Activated T-helper 2 cell treated with anti-CD3 and anti-CD28 coated beads, Interferon-gamma antibody, Interleukin-2, Interleukin-4, amounts not matched to agents 10 μg/mL and 5 μg/mL and 100 μg/mL, durations not matched to agents 14 hours and 24 hours and 36 hours (primary cell): ENCODE measurements at places on chromosomes 1 and 21. TPM values are rescaled to one million over a fixed set of nuclear protein-coding genes. Genes with fewer than 3 reads are reported as not detected.

HOOK1 gene
- total RNA-seq: 0.90 and 1.4 TPM in 2 replicates

AMY1B gene
- total RNA-seq: not detected in 2 replicates

E2F2 gene
- 17.2 and 18.6 TPM in 2 replicates for total RNA-seq

RUNX3 gene
- 129 and 135 TPM in 2 replicates for total RNA-seq

SEMA4A gene
- 128 and 132 TPM in 2 replicates for total RNA-seq

DNA sequence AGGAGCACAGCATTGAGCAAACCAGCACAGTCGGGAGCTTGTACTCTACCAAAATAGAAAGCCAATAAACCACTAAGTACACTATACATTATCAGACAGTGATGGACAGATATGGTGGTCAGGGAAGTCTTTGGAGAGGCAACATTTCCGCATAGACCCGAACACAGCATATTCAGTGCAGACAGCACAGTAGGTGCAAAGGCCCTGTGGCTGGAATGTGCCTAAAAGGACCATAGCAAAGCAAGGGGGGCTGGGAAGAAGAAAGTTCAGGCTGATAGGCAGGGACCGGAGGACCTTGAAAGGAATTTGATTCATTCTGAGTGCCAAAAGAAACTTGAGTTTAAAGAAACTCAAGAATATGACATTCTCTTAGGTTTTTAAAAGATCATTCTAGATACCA is 92.0 kb upstream of the GALNT2 start:
- no peak for DNase-seq
